ENCODE measurements at places on chromosomes 5 and 9. TPM values are rescaled to one million over a fixed set of nuclear protein-coding genes. Genes with fewer than 3 reads are reported as not detected.

Gene EGFL7
- 54.3 TPM for total RNA-seq

Gene DPYSL3
- 26.1 TPM for total RNA-seq

Gene PRRT1B
- 0.37 TPM for total RNA-seq

Gene RNF20
- 19.2 TPM for total RNA-seq

Gene N4BP3
- 0.74 TPM for total RNA-seq

Gene PCDHGC3
- total RNA-seq, result 6.7 TPM

Gene ASS1
- 19.3 TPM for total RNA-seq

Gene IRX4
- 0.31 TPM for total RNA-seq

Gene SAP30L
- total RNA-seq, result 30.4 TPM

Gene KIF4B
- total RNA-seq, result 0.06 TPM

Gene TRIM7
- 29.9 TPM for total RNA-seq

Gene MTRR
- total RNA-seq, result 31.8 TPM

Gene PRLR
- 0.10 TPM for total RNA-seq

Gene WDR38
- 0.13 TPM for total RNA-seq

Gene PALM2AKAP2
- 0.47 TPM for total RNA-seq

Gene SLCO6A1
- not detected for total RNA-seq

Gene INSL6
- not detected for total RNA-seq

Gene ALDH1A1
- 4,480 TPM for total RNA-seq

Gene EMB
- total RNA-seq, result 5.8 TPM

Gene TMOD1
- 1.8 TPM for total RNA-seq

Gene IPO11
- 15.8 TPM for total RNA-seq

Gene IL7R
- total RNA-seq, result 0.36 TPM

Gene CSF1R
- total RNA-seq, result 0.22 TPM

Gene PAEP
- 0.27 TPM for total RNA-seq

Gene SLC22A4
- 6.4 TPM for total RNA-seq

Gene DMRT3
- not detected for total RNA-seq

Gene TXNDC8
- not detected for total RNA-seq

Gene LHX3
- 0.10 TPM for total RNA-seq

Gene GABRA1
- total RNA-seq, result not detected

Gene FBXL7
- 1.3 TPM for total RNA-seq

Gene IFNA16
- total RNA-seq, result not detected

Gene AKNA
- 5.4 TPM for total RNA-seq

Gene TAF11L5
- not detected for total RNA-seq

Gene CCNO
- total RNA-seq, result 4.3 TPM

Gene IFNW1
- not detected for total RNA-seq

Gene SHISAL2B
- total RNA-seq, result not detected

Gene FST
- 1.7 TPM for total RNA-seq

Gene CCNI2
- 0.07 TPM for total RNA-seq

Data from A549 treated with Hydrocortisone at 1 μM for 4 hours (cell line).